ENCODE measurements at places on chromosomes 5 and 9.

- DNase-seq: no peak
Measured at GRCh38 chr5:151902215-151902614, 22.4 kb downstream of the GLRA1 start.

GRCh38 chr5:154385236-154385512, 60.6 kb upstream of the SAP30L start:
- DNase-seq: no peak

- no peak for DNase-seq
Measured at GRCh38 chr9:129313331-129313955, 135.4 kb upstream of the IER5L start.

DNA sequence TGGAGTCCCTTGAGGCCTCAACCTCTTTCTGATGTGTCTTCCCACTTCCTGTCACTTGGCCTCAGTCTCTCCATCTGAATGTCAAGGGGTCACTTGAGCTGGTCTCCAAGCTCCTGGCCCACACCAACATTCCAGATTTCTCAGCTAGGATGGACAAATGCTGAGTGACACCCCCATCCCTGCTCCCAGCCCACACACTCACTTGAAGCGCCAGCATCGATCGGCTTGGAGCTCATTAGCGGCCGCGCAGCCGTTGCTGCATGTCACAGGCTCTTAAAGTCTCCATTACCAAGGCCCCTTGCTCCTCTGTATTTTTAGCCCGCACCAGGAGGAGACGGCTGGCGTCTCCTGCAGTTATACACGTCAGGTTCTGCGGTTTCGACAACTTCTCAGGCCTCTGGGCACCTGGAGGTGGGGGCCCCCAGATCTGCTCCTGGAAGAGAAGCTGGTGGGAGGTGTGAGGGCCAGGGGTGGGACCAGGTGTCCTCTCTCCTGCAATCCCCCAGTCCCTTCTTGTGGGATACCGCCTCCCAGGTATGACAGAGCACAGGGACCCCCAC, 33.4 kb upstream of the ARAP3 start:
- DNase-seq: no peak

GRCh38 chr5:170576602-170577535, 73.0 kb downstream of the KCNIP1 start:
- DNase-seq: no peak

- no peak for DNase-seq
Measured at GRCh38 chr5:104178066-104178465, 615.5 kb upstream of the NUDT12 start.

GRCh38 chr5:152532714-152533113, 127.6 kb upstream of the NMUR2 start:
- DNase-seq: peak; percentile 31

DNA sequence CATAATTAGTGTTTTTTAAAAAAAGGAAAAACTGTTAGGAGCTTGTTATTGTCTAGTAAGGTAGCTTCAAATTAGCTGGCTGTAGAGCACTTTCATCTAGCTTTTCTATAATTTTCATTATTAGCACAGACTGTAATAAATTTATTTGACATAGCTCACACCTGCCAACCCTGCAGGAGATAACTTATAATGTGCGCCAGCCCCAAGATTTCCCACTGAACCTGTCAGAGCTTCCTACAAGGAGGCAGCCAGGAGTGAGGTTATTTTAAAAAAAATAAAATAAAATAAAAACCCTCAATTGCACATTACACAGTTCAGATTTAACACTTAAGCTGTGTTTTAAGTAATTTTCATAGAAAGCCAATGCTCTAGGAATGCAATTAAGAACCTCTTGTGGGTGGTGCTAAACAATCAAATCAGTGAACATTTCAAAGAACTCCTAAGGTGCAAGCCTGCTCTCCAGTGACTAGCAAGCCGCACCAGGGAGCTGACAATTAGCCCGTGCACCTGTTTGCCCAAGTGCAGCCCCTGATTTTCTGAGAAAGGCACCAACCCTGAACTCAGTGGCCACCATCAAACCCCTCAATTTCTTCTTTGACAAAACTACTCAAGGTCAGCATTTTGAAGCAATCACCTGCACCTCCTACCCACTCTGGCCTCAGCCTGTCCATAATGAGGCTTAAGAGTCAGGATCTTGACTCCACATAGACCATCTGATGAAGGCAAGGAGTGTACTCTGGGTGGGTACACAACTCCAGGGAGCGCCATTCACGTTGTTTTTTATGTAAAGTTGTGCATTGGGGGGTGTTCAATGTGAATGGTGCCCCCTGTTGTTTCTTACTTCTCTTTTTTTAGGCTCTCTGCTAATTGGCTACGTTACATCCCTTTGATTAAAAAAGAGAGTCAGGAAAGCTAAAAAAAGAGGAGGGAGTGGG, 385.3 kb upstream of the WWC1 start:
- no peak for DNase-seq

GRCh38 chr9:306907-307306, 92.2 kb downstream of the DOCK8 start:
- no peak for DNase-seq

- no peak for DNase-seq
Measured at GRCh38 chr5:102778478-102778877, 23.4 kb downstream of the PAM start.

- DNase-seq: no peak
Measured at GRCh38 chr9:97529363-97530076, 28.1 kb downstream of the TMOD1 start.

- DNase-seq: no peak
Measured at GRCh38 chr9:71096421-71097108, 24.9 kb downstream of the TRPM3 start.

GRCh38 chr9:84718476-84718875, 48.9 kb downstream of the NTRK2 start:
- DNase-seq: no peak

- DNase-seq: no peak
Measured at GRCh38 chr5:93336330-93337110, 244.5 kb downstream of the NR2F1-AS1 start.

All from HEK293T (cell line).